ENCODE measurements at places on chromosomes 16 and 17. TPM values are rescaled to one million over a fixed set of nuclear protein-coding genes. Genes with fewer than 3 reads are reported as not detected.

Gene TVP23A
- total RNA-seq: not detected

Gene TERB1
- not detected for total RNA-seq

Gene SMTNL2
- total RNA-seq: 1.3 TPM

Gene ZG16B
- 18.0 TPM for total RNA-seq

Gene RNF43
- 58.3 TPM for total RNA-seq

Gene POLR3E
- 63.3 TPM for total RNA-seq

Gene SCNN1B
- 36.8 TPM for total RNA-seq

Gene ZNF668
- 9.0 TPM for total RNA-seq

Gene KRTAP3-1
- 15.5 TPM for total RNA-seq

Gene TPSG1
- 1.6 TPM for total RNA-seq

Gene PIRT
- total RNA-seq: not detected

All from suprapubic skin (tissue), 4 donors.